NB4 (cell line): ENCODE measurements at places on chromosomes 12 and 14.
A peak's percentile ranks its signal among the peaks of the same experiment; 100 is the strongest.

DNA sequence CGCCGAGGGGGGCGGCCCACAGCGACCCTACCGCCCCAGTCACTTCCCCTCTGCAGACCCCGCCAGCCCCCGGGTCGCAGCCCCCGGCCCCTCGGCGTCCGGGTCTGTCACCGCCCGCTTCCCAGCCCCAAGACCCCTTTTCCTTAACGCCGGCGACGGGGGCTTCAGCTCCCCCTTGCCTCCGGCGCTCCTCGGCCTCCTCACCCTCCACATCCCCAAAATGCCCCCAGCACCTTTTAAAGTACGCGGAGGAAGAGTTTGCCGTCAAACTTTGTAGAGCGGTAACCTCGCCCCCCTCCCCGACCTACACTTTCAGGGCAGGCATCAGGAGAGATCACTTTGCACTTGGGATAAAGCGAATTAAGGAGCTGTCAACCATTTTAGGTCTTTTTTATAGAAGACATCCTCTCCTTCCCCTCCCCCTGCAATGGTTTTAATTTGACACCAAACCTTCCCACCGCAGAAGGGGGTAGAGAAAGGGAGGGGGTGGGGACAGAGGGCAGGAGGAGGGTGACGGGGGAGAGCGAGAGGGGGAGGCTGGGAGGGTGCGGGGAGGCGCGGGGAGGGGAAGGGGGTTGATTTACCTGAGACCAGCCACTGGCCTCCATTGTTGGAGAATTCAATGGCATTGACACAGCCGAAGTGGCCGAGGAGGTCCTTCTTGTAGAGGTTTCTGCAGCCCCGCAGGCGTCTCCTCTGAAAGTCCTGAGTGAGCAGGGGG, 578 bp downstream of the DCAF5 start:
- peak; percentile 70 for DNase-seq

GRCh38 chr12:56361487-56362129, 1.0 kb downstream of the APOF start:
- DNase-seq = no peak

- DNase-seq = no peak
Measured at GRCh38 chr14:32364941-32365340, 35.8 kb downstream of the AKAP6 start.

DNA sequence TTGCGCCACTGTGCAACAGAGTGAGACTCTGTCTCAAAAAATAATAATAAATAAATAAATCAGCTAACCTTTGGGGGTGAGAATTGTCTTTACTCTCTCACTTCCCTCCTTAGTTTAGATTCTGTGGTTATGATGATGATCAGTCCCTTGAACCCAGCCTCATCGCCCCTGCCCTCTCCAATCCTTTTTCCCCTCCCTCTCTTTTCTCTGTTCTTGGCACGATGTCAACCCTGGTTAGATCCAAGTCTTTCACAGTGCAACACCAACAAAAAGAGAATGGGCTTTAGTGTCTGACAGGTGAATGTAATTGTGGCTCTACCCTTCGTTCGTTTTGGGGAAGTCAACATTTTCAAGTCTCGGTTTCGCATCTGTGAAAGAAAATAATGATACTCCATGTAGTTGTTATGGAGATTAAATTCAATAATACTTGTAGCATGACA, 59.0 kb downstream of the NTN4 start:
- no peak for DNase-seq

DNA sequence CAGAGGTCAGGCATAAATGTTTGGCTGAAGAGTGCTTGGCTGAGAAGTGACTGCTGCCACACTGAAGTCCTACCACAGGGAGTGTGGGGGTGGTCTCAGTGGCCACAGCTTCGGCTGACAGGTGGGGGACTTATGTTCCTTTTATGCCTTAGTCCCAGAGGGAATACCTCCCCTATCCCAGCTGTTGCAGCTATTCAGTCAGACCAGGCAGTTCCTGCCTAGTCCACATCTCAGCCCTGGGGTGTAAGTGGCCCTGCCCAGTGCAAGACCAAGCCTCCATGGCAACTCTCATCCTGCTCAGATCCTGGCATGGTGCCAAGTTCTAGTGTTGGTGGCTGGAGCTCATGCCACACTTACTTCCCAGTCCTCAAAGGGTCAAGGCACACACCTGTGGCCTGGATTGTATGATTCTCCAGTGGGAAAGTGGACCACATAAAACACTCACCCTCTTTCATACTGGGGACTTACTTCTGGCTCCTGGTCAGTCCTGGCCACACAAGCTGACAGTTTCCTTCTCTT, 161.3 kb upstream of the CAND1 start:
- DNase-seq = no peak

GRCh38 chr14:51515611-51516010, 136.1 kb upstream of the FRMD6 start:
- no peak for DNase-seq

- DNase-seq = no peak
Measured at GRCh38 chr14:23399591-23399990, 8.5 kb downstream of the MYH6 start.

DNA sequence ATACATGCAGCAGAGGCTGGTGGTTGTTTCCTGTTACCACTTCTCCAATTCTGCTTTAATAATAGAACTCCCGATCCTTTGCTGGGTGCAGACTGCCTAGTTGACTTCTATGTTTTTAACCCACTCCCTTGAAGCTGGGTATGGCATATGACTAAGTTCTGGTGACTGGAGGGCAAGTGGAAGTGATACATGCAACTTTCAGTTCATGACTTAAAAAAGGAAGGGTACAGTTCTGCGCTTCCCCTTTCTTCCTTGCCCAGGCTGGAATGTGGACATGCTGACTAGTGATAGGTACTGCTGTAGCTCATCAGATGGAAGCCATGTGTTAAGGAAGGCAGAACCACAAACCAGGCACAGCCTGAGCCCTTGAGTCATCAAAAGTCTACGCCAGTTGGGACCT, 2.4 kb upstream of the A2M start:
- DNase-seq = peak; percentile 81

DNA sequence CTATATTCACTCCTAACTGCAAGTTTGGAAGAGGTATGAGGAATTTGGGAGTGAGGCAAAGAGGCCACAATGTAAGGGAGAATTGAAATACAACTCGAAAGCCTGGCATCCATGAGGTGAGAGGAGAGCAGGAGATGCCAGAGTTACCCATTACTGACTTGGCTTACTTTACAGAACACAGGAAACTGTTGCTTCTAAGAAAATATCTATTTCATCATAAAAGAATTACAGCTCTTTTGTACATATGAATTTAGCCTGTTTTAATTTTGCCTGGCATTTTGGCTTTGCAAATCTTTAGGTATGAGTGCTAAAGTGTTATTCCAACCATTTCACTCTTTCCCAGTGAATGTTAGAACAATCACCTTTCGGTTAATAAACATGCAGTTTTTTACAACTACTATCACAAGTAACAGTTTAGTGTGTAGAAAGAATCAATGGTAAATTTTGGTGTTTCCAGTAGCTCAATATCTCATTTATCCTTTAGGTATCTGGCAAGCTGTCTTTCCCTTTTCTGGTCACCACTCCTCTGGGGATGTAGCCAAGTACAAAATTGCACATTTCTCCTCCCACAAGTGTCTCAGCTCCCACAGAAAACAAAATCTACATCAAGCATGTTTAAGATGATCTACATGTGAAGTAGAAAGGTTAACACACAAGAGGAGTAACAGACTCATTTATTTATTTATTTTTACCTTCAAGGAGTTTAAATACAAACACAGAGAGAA, 196.6 kb upstream of the DCN start:
- DNase-seq = no peak

- no peak for DNase-seq
Measured at GRCh38 chr14:26525085-26525484, 72.7 kb downstream of the NOVA1 start.

DNA sequence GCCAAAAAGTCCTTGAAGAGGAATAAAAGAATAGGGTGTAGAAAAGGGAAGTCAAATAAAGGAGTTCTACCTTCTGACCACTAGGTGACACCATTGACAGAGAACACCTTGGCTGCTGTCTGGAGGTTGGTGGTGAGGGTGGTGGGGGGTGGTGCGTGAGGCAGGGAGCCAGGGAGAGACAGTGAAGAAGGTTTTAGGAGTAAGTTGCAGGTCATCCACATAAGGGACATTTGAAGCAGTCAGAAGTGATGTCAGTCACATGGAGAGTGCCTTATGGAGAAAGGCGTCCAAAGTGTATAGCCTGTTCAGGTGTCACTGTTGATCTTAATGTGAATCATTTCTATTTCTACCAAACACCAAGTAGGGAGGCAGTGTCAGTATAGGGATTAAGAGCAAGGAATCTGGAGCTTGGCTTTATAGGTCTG, 279.3 kb upstream of the DDHD1 start:
- DNase-seq = peak; percentile 46

- no peak for DNase-seq
Measured at GRCh38 chr14:49950275-49951228, 57.7 kb downstream of the ARF6 start.

- peak; percentile 87 for DNase-seq
Measured at GRCh38 chr14:74018586-74019407, at the start of the genes BBOF1 and ENTPD5. BBOF1 (plus strand) TSS chr14:74019349; CDS start chr14:74019479, 130 bp downstream. ENTPD5 (minus strand) TSS chr14:74019288; CDS start chr14:73988102, 31,186 bp downstream.

DNA sequence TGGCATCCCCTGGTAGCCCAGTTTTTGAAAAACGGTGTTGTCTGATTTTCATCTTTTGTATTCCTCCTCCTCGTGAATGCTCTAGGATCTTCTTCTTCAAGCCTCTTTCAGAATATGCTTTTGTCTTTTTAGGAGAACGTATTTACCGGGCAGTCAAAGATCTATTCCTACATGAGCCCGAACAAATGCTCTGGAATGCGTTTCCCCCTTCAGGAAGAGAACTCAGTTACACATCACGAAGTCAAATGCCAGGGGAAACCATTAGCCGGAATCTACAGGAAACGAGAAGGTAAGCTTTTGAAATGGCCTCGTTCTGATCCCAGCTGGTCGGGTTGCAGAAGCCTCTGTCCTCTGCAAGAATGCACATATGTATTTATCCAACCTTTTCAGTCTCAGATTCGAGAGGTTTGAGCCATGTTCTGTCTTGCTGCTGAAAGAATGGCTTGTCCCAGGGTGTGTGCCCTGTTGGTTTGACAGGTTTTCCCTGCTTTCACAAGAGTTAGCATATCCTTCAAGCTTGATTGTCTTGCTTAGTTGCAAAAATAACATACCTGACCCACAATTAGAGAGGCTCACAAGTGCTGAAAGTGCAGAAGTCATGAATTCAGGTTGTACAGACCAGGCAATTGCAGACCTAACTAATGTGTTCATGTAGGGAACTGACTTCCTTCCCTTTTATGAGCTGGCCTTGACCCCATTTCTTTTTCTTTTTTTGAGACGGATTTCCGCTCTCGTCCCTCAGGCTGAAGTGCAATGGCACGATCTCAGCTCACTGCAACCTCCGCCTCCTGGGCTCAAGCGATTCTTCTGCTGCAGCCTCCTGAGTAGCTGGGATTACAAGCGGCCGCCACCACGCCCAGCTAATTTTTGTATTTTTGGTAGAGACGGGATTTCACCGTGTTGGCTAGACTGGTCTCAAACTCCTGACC, 6.8 kb downstream of the KMT5A start:
- peak; percentile 23 for DNase-seq

- no peak for DNase-seq
Measured at GRCh38 chr12:53224897-53225634, 6.9 kb downstream of the RARG start.

DNA sequence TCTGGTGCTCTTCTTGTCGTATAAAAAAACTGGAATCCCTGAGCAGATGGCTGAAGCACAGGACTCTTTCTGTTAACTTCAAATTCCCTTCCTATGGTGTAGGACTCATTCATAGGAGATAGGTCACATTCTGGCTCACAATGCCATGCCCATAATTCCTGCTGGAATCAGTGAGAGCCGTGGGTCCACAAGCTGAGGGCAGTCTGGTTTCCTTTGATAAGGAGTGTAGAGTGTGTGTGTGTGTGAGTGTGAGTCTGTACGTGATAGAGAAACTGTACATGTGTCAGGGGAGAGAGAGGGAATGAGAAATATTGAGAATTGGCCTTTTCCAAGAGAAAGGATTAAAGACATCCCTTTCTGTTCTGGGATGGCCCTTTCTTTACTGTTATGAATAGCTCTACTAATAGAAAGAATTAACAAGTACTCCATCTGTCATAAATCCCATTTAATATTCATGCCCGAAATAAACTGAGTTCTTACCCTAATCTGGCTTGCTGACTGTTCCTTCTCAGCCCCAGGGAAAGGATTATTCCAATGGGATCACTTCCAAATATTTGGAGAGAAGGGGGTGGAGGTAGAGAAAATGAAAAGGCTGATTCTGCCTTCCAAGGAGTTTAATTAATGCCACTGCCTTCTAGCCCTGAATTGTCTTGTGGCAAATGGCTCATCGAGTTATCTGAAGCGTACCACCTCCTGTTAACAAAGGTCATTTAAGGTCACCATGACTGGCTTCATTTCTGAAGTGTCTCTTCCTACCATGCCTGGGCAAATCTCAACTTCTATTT, 79.0 kb downstream of the TMX1 start:
- no peak for DNase-seq

DNA sequence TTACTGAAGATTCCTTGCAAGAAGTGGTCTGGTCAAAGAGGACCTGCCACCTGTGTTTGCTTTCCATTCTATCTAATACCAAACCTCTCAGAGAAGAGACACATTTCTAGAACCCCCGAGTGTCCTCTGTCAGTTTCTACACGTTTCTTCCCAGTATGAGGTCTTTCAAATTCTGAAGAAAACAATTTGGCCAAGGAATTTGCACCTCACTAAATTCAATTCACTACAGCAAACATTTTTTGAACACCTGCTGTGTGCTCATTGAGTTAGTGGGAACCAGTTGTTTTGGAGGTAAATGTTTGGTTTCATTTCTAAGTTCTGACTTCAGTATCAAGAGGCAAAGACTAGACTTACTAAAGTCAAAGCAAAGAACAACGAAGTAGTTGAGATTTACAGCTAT, 19.4 kb downstream of the GPR19 start:
- no peak for DNase-seq

- DNase-seq = no peak
Measured at GRCh38 chr14:95215094-95215725, 57.9 kb upstream of the DICER1 start.

- DNase-seq = no peak
Measured at GRCh38 chr12:5520831-5521230, 88.9 kb downstream of the NTF3 start.

GRCh38 chr12:76158518-76159321, 74.2 kb upstream of the NAP1L1 start:
- DNase-seq = peak; percentile 55

DNA sequence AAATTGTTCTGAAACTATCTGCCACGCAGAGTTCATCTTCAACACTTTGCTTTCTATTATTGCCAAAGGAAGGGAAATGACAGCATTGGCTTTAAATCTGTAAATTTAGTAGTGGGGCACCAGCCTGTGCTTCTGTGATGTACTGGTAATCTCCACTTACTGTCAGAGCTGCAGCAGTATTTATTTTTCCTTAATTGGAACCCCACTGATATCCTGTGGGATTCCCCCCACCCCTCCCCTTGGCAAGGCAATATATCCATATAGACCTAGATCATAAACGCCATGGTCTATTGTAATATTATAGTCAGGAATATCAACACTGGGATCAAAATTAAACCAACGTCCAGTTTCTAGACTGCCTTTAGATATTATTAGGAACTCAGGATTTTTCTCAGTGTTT, 96.7 kb downstream of the RMST start:
- no peak for DNase-seq

GRCh38 chr14:59677771-59678231, 101.2 kb upstream of the CCDC175 start:
- DNase-seq = no peak

GRCh38 chr14:20332431-20332787, 670 bp downstream of the CCNB1IP1 start:
- no peak for DNase-seq
